Activated T-helper 1 cell treated with anti-CD3 and anti-CD28 coated beads, Interleukin-12 subunit alpha, Interleukin-12 subunit beta, Interleukin-2, Interleukin-4 antibody, amounts not matched to agents 30 ng/mL and 10 ng/mL and 1 ng/mL, durations not matched to agents 14 hours and 24 hours and 36 hours (primary cell): ENCODE measurements at places on chromosomes 2 and 18.

- no peak for DNase-seq
These were observed 675.9 kb downstream of the DPP10 start for GRCh38 chr2:115118306-115118705.

- no peak for DNase-seq
These were observed 179.5 kb upstream of the PARD3B start for GRCh38 chr2:204365811-204366210.

GRCh38 chr2:137165968-137166367, 400.6 kb downstream of the THSD7B start:
- DNase-seq = no peak

GRCh38 chr2:67145851-67146250, 251.3 kb upstream of the ETAA1 start:
- DNase-seq = no peak

DNA sequence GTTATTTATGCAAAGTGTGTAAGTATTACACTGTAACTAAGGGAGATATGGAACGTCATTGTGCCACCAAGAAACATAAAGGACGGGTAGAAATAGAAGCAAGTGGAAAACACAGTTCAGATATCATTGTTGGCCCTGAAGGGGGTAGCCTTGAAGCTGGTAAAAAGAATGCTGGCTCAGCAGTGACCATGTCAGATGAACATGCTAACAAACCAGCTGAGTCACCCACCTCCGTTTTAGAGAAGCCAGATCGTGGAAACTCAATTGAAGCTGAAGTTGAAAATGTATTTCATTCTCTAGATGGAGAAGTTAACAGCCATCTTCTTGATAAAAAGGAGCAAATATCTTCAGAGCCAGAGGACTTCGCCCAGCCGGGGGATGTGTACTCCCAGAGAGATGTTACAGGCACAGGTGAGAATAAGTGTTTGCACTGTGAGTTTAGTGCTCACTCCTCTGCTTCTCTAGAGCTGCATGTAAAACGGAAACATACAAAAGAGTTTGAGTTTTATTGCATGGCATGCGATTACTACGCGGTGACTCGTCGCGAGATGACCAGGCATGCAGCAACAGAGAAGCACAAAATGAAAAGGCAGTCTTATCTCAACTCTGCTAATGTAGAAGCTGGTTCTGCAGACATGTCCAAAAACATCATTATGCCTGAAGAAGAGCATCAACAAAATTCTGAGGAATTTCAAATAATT, 36.1 kb downstream of the ZNF407 start:
- no peak for DNase-seq

GRCh38 chr2:144354953-144355352, 165.0 kb downstream of the ZEB2 start:
- no peak for DNase-seq

DNA sequence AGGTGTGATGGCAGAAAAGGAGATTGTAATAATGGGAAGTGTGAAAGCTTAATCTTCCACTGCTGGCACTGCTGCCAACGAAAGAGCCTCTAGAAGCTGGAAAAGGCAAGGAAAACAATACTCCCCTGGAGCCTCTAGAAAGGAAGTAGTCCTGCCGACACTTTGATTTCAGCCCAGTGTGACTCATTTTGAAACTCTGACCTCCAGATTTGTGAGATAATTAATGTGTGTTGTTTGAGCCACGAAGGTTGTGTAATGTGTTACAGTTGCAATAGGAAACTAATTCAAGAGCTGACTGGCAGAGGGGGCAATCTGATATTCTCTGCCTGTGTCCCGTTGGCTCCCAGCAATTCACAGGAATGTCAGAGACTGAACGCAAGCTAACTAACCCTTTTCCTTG, 219.2 kb upstream of the UBE2E3 start:
- DNase-seq = no peak

DNA sequence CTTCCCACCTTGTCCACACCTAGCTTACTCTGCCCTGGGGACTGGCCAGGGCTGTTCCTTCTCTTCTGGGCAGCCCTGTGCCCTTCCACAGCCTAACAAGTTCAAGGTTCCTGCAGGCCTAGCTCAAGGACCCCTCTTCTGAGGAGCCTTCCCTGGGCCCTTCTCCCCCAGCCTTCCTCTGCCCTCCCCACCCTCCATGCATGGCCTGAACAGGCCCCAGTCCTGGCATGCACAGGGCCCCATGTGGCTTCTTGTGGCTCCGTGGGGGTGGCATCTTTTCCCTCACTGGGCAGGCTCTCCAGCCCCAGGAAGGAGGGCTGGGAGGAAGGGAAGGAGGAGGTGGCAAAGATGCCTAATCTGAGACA, 162.9 kb downstream of the CELF4 start:
- DNase-seq = no peak

DNA sequence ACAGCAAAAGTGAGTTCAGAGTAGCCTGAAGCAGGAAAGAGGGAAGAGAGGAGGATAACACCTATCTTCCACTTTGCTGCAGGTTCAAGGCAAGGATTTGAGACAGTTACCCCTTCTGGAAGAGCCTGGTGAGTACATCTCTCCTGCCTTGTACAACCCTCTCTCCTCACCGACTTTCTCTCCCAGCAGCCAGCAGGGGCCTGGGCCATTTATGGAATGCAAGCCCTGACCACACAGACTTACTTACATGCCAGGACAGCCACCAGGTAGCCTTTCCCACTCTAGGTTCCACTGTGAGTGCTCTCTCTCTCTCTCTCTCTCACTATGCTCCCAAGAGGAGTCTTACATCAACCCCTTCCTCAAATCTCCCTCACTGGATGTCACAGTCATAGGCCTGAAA, 57.0 kb downstream of the BCL11A start:
- DNase-seq = no peak

GRCh38 chr2:42862669-42863185, 70.3 kb upstream of the HAAO start:
- no peak for DNase-seq

DNA sequence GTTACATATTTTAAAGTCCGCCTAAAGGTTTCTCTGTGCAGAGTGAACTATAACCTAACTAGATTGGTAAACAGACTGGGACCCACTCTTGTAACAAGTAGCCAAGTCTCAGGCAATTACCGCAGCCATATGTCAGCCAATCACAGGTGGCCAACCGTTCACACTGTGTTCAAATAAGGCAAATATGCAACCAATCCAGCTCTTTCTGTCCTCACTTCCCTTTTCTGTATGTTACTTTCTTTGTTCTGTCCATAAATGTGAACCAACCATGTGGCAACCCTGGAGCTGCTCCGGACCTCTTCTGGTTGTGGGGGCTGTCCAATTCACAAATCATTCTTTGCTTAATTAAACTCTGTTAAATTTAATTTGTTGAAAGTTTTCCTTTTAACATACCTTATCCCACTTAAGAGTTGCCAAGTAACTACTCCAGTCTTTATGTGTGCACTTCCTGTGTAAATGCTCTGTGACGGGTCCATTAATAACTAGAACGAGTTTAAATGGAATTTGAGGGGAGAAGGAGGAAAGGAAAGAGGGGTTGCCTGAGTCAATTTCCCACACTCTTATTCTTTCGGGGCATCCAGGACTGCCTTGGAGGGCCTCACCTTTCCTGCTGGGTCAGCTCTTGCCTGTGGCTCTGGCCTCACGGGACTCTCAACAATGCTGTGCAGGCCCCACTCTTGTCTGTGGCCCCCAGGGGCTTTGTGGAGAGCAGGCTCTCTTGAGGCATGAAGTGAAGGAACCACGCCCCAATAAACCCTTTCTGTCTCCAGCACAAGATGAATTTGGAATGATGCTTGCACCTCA, 6.6 kb upstream of the RPL37A start:
- no peak for DNase-seq

GRCh38 chr18:62537042-62537894, 14.4 kb downstream of the ZCCHC2 start:
- DNase-seq = no peak

- no peak for DNase-seq
These were observed 32.8 kb upstream of the DNAH7 start for GRCh38 chr2:196101325-196101991.

- peak; percentile 65 for DNase-seq
These were observed 178.2 kb downstream of the ANAPC1 start for GRCh38 chr2:111705711-111706336.

DNA sequence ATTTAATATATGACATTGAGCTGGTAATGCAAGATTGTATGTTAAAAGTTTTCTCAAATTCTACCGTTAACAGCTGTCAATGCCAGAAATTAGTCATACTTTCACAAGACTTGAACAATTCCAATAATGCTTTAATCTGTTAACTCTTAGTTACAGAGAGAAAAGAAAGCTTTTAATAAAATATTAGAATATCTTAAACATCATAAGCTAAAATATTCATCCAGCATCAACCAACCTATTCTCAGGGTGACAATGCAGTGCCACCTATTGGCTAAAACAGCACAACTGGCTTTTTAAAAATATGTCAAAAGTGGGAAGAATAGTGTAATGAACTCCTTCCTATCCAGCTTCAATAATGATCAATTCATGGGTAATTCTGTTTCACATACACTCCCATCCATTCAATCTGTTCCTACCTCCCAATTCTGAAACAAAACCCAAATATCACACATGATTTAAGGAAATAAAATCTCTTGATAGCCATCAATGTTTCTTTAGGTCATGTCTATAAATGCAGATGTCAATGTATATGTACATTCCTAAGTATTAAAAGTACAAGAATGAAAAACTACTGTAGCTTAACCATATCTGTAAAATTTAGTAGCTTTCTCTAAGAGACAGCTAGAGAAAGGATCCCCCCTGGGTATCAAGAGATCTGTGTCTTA, 79.8 kb upstream of the CCDC141 start:
- DNase-seq = no peak

DNA sequence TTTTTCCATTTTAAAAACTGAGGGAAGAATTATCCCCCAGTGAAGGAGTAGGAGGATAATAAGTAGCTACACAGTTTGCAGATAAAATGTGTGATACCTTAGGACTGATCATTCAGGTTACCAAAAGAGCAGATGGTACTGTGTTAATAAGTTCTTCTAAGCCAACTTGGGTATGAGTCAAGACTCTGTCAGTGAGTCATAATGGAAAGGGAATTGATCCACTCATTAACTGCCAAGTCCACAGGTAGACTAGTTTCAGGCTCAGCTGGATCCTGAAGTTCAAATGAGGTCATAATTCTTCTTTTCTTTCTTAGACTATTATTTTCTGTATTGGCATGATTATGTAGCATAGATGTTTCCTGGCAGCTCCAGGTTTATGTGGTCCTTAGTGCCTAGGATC, 142.4 kb upstream of the ALPP start:
- no peak for DNase-seq

DNA sequence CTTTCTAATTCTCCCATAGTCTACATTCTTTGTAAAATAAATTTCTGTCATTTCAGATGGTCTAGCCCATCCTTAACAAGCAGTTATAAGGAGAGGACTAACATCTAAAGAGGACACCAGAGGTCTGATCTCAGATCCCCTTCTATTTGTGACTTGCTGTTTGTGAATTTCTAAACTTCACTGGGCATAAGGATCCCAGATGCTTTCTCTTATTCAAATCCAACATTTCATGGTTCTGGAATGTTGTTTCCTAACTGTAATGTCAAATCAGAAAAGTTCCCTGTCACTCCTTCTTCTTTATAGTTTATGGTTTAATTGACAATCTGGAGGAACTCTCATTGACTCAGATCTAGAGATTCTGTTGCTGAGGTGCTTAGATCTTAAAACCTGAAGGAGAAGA, 430.2 kb downstream of the MEIS1 start:
- no peak for DNase-seq

DNA sequence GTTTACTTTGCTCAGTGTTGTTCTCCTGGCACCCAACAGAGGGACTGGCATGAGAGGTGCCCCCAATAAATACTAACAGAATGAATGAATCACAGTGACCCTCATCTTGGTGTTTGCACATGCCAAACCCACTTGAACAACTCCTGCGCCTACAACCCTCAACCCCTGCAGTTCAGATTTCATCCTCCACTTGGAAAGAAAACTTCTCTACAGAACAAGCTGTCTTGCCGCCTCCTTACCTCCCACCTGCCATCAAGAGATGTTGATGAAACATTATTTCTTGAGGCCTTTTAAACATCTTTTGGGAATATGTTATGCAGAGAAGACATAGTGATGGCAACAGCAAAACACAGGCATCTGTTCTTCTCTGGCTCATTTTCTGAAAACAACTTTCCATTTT, 216.0 kb upstream of the SH3BP4 start:
- no peak for DNase-seq
